Prostate gland (tissue), 2 donors: ENCODE measurements at places on chromosomes 3 and 15. TPM values are rescaled to one million over a fixed set of nuclear protein-coding genes. Genes with fewer than 3 reads are reported as not detected.

Gene ARL6IP5
- total RNA-seq = 169 TPM

Gene UQCRC1
- 251 TPM for total RNA-seq

Gene LMAN1L
- total RNA-seq = 219 TPM

Gene SLC6A11
- total RNA-seq = 6.9 TPM

Gene COL6A6
- total RNA-seq = not detected

DNA sequence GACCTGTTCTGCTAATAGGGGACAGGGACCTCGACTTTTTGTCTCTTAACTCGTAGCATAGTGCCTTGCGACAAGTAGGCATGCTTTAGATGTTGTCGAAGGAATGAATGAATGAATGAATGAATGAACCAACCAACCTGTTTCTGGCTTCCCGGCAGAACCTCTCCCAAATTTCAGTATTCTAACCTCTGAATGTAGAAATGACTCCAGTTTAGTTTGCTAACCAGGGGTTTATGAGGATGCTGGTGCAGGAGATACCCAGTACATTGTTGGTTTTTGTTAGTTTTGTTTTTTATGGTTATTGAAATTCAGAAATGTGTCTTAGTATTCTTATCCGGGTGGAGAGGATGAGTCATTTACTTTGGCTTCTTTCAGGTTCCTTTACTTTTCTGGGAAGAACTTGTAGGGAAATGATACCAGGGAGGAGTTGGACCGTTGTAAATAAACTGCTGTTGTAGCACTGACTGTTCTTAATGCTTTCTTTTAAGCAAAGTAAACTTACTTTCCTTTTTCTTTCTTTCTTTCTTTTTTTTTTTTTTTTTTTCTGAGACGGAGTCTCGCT, 29.6 kb upstream of the EHHADH start:
- DNase-seq = no peak

- no peak for DNase-seq
Observed at GRCh38 chr3:152038490-152038889, 165.0 kb downstream of the SUCNR1 start.

- no peak for DNase-seq
Observed at GRCh38 chr3:118213892-118214291, 820.8 kb downstream of the IGSF11 start.

Gene STRA6
- total RNA-seq = 0.77 TPM

GRCh38 chr3:182964179-182964578, 16.2 kb downstream of the DCUN1D1 start:
- DNase-seq = no peak

- no peak for DNase-seq
Observed at GRCh38 chr15:68126396-68126795, 72.3 kb downstream of the PIAS1 start.

DNA sequence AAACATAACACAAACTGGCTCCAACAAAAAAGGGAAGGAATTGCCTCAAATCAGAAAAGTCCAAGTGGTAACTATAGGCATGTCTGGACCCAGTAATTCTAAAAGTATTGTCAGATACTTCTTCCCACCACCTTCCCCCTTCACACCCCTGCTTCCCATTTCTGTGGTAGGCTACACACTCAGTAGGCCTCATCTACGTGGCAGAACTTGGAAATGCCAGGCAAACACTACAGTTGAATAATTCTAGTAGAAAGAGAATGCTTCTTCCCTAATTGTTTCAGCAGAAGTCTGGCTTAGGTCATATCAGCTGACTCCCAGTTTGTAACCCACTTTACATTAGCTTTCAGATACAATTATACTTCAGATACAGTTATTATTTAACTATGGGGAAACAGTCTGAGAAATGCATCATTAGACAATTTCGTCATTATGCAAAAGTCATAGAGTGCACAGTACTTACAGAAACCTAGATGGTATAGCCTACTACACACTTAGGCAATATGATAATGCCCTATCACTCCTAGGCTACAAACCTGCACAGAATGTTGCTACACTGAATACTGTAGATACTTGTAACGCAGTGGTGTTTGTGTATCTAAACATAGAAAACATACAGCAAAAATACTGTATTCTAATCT, 6.4 kb downstream of the SETMAR start:
- no peak for DNase-seq

DNA sequence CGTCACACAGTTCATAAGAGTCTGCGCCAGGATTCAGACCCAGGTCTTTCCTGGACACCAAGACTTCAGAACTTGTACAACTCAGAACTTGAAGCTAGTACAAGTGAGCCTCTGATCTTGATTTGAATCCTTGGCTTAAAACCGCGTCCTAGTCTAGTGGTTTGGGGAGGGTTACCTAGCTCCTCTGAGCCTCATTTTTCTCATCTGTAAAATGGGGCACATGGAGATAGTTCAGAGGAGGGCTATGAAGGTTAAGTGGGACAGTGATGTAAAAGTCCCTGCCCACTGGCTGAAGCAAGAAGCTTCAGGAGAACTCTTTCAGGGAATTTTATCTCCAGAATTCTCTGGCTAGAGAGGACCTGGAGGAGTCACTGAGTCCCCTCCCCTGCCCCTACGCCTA, 48.7 kb upstream of the LCTL start:
- DNase-seq = no peak

DNA sequence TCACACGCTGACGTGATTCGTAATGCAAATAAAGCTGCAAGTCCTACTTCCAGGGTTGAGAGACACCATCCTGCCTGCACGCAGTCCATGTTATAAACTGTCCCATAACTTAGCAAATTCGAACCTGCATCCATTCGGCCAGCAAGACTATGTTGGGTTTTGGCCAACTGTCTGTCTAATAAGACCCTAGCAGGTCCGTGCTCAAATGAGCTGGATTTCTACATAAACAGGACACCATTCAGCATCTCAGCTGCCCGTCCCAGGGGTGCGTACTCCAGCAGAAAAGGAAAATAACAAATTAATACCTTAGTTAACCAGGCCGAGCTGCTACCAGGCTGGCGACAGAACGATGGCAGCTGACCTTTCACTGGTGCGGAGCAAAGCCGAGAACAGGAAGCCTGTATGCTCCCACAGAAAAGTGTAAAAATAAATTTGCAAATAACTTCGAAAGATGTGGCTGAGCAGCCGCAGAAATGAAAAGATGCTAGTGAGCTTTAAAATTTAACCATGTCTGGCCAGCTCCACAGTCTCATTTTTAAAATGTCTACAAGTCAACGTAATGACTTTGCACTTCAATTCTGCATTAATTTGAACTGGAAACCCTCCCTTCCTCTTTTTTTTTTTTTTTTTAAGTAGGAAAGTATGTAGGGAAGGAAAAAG, 97.1 kb upstream of the SNRPA1 start:
- DNase-seq = no peak

GRCh38 chr3:157279237-157279636, 119.3 kb upstream of the CCNL1 start:
- no peak for DNase-seq

DNA sequence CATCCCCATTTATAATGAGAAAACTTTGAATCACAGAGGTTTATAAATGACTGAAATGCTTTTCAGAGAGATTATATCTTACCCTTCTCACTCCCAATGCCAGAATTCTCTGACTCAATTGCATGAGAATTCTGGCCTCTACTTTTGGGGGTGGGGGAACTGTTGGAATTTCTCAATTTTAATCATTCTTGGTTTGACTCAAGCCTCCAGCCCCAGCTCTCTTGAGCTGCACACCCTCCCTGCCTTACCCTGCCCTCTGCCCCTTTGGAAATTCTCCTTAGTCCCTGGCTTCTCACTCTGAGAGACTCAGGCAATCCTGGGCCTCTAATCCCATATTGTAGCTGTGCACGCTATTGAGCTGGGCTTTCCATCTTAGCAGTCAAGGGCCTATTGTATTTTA, 44.2 kb downstream of the ZNF589 start:
- DNase-seq = no peak

Gene CD86
- total RNA-seq = 0.68 TPM

- DNase-seq = peak; percentile 63
Observed at GRCh38 chr3:128489927-128490649, 2.9 kb downstream of the GATA2 start.

DNA sequence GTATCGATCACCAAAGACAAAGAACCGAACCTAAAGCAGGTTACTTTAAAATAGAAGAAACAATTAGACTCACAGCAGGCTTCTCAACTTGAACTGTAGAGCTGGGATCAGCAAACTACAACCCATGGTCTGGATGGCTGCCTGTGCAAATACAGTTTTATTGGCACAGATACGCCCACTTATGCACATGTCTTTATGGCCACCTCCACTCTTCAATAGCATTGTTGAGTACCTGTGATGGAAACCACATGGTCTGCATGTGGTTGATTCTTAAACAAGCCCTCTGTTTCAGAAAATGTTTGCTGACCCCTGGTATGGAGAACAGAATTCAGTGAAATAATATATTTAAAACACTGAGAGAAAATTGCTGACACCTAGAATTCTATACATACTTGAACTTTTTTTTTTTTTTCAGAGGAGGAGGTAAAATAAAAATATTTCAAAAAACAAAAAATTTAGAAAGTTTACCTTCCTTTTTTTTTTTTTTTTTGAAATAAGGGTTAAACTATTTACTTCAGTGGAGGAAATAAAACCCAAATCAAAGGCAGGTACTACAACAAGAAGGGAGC, 263.8 kb upstream of the ATP10A start:
- peak; percentile 40 for DNase-seq

DNA sequence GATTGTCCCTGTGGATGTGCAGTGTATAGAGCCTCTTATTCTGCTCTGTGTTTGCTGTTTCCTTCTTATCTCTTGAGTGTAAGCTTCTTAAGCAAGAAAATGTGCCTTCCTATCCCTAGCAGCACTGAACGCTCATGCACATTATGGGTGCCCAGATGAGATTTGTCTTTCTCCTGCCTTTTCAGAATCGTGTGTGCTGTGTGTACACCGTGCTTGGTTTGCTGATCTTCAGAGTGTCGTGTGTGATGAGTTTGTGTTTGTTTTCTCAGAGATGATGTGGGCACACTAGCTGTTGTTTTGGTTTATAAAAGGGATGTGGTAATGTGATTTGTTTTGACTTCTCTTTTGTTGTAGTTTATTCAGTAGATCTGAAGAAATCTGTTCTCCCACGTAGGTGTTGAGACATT, 19.7 kb downstream of the GPR171 start:
- DNase-seq = no peak

Gene C15orf39
- total RNA-seq = 96.3 TPM

DNA sequence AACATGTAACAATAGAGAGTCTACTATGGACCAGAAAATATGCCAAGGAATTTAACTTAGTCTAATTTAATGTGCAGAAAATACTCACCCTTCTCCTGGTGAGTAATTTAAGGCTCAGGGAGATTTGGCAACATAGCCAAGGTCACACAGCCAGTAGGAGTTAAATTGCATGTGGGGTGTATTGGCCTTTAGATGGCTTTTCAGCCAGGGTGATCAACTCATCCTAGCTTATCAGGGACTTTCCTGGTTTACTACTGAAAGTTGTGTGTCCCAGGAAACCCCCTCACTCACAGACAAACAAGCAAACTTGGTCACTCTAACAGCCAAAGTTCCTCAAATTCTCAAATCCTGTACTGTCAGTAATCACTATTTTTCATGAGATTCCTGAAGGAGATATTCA, 2.6 kb upstream of the SLC9A9 start:
- DNase-seq = no peak
